GM12891 (cell line): ENCODE measurements at places on chromosomes 5 and 9.

- no peak for DNase-seq
Observed at GRCh38 chr5:95734187-95734586, 3.1 kb downstream of the RHOBTB3 start.

- no peak for DNase-seq
Observed at GRCh38 chr9:135134268-135135022, 47.0 kb downstream of the OLFM1 start.

- no peak for DNase-seq
Observed at GRCh38 chr9:12461763-12462460, 231.3 kb upstream of the TYRP1 start.

- no peak for DNase-seq
Observed at GRCh38 chr5:157443041-157443549, 16.9 kb upstream of the NIPAL4 start.

- DNase-seq, result no peak
Observed at GRCh38 chr5:38808666-38809343, 37.0 kb upstream of the OSMR start.

GRCh38 chr5:159906463-159906862 is 9.8 kb upstream of the ADRA1B start:
- DNase-seq, result no peak
